ENCODE measurements at places on chromosomes 11 and 22. TPM values are rescaled to one million over a fixed set of nuclear protein-coding genes. Genes with fewer than 3 reads are reported as not detected.
A peak's percentile ranks its signal among the peaks of the same experiment; 100 is the strongest.

DNA sequence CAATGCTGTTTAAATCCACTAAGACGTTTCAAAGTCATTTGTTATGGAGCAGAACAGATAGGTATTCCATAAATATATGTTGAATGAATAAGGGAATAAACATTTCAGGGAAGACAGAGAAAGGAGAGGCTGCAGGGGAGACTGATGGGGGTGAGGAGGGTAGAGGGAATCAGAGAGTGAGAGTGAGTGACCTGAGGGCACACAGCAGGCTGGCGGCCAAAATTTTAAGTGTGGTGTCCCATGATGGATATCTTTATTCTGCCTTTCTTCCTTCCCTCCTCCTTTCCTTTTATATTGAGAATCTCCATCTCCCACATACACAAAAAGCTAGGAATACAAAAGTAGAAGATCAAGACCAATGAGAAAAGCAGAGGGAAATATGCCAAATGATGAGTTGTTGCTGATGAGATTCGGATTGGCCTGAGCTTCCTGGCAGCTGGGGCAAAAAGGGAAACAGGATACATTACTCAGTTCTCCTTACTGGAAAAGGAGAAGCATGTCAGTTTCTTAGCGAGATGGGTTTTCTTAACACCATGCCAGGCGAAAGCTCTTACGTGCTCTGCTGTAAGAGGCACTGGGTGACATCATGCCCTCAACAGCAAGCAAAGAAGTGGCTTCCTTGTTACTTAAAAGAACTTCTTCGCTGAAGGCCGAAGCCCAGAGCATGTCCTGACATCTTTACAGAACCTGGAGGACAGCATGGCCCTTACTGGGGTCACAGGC lies 11.2 kb upstream of the CYTH4 start:
- no peaks in the 10 kb centered on the region for H3K36me3 ChIP-seq
- H3K4me3 ChIP-seq: no peak overlapping the region
- no peak for DNase-seq
- no peaks in the 10 kb centered on the region for H3K27me3 ChIP-seq

DNA sequence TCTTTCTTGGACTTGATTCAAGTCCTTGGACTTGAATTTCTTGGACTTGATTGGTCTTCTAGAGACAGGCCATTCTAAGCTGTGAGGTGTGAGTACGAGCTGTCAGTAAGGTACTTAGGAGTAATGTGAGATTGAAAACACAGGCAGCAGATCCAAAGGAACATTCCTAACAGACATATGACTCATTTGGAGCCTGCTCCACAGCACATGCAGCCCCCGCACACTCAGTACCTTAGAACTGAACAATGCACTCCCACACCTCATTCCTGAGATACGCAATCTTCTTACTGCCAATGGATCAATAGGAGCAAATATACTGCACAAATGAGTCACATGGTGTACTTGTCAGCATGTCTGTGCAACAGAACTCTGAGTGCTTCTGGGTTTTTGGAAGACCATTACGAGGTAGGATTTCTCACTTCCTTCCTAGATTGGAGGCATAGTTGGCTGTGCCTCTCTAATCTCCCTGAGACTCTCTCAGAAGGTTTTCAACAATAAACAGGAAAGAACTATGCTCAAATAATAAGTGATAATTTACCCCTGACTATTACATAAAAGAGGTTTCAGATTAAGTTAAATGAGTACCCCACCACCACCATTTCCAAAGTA lies 243.1 kb downstream of the KCNA4 start:
- H3K27ac ChIP-seq: peak overlapping the region; percentile 44
- H3K27me3 ChIP-seq: no peaks in the 10 kb centered on the region
- DNase-seq: no peak
- H3K4me1 ChIP-seq: no peaks in the 10 kb centered on the region
- no peaks in the 10 kb centered on the region for H3K36me3 ChIP-seq

GRCh38 chr22:47001288-47001687 lies 238.8 kb downstream of the TBC1D22A start:
- H3K27me3 ChIP-seq: no peaks in the 10 kb centered on the region
- no peak overlapping the region for H3K4me3 ChIP-seq
- H3K36me3 ChIP-seq: no peaks in the 10 kb centered on the region
- no peak overlapping the region for H3K27ac ChIP-seq

DNA sequence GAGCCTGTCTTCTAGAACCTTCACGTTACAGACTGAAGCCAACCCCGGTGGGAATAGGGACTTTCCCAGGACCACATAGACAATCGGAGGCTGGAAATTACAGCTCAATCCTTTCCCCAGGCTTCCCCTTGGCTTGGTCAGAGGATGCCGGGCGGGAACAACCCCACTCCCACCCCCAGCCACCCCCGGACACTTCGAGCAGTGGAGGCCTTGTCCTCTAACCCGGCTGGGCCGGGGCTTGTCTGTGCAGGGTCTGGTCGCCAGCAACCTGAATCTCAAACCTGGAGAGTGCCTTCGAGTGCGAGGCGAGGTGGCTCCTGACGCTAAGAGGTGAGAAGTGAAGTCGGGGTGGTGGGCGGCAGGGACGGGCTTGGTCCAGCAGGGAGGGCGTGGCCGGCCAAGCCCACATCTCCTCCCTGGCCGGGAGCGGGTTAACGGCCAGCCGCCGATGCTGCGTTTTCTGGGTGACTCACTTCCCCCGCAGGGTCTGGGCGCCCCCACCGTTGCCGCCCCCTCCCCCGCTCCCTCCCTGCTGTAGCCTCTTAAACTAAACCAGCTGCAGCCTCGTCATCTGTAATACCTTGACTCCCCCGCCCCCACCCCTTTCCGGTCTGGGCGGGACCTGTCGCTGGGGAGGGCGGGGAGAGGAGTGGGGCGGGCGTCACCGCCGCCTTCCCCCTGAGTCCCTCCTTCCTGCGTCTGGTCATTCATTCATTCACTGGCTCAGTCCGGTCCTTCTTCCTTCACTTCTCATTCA lies 1.5 kb downstream of the LGALS1 start:
- H3K4me1 ChIP-seq: no peaks in the 10 kb centered on the region
- peak overlapping the region; percentile 94 for H3K27ac ChIP-seq
- no peaks in the 10 kb centered on the region for H3K27me3 ChIP-seq

DNA sequence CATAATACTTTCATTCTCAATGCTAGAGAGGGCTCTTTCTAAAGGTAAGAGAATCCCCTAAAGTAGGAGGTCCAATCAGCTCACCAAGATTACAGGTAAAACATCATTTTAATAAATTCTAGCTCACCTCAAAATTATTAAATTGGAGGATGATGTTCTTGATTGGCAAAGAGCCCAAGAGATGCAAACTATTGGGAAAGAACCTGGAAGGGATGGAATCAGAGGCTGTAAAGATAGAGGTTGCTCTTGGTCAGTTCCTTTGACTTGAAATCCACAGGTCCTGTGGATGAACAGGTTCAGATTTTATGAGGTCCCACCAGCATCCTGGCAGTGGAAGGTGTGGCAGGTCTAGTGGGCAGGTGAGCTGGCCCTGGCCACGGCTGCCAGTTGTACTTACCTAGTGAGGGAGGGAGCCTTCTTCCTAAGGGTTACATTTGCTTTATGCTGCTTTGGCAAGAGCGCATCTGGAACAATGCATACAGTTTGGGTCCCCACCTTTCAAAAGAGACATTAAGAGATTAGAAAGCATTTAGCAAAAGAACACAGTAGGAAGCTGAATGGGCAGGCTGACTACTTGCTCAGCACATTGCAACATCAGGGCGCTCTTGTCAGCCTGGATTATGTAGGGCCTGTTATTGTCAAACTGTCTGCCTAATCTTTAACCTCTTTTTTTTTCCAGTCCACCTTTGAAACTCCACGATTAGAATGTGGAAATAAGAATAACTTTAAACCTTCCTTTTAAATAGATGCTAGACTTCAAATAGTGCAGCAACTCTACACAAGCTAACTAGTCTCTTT lies 97.0 kb downstream of the RDX start:
- no peaks in the 10 kb centered on the region for H3K27me3 ChIP-seq
- H3K4me3 ChIP-seq: no peak overlapping the region
- no peaks in the 10 kb centered on the region for H3K4me1 ChIP-seq
- H3K36me3 ChIP-seq: no peaks in the 10 kb centered on the region
- peak; percentile 38 for DNase-seq

DNA sequence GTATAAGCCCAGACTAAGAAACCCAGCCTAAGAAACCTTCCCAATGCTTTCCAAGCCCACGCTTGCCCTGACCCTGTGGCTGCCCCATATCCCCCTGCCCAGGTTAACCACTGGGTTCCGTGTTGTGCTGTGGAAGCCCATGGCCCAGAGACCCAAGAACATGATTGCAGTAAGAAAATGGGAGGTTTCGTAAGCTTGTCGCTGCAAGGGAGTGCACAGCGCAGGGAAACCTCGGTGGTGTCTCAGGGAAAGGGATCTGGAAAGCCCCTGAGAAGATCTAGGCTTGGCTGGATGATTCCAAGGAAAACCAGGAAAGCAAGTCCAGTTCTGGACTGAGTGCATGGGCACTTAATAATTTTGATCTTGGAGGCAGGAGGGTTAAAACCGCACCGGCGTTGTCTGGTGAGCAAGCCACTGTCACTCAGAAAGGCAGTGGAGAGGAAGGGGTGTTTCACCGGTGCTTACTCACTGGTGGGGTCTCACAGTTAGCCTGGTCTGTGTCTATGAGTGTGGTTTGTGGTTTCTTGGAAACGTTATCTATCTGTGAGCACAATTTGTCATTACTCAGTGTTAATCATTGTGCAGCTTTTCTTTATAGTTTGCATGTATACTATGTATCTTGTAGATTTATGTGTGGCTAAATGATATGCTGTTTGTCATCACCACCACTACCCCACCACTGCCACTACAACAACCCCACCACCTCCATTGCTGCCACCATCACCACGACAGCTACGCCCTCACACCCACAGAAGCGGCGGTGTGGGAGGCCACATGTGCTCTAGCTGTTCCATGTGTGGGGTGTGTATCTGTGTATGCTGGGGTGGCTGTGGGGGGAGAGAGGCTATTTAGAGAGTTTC lies 53.3 kb upstream of the PRDM11 start:
- H3K36me3 ChIP-seq: no peaks in the 10 kb centered on the region
- H3K4me1 ChIP-seq: peaks cover 48% of the 10 kb centered on the region
- no peak for DNase-seq
- no peak overlapping the region for H3K27ac ChIP-seq
- no peak overlapping the region for H3K4me3 ChIP-seq

- H3K27ac ChIP-seq: no peak overlapping the region
- no peaks in the 10 kb centered on the region for H3K36me3 ChIP-seq
Observed at GRCh38 chr22:44276706-44277356, 35.9 kb downstream of the SHISAL1 start.

GDPD4 gene
- not detected for total RNA-seq
